ENCODE measurements at places on chromosomes 6 and 20.
A peak's percentile ranks its signal among the peaks of the same experiment; 100 is the strongest.

DNA sequence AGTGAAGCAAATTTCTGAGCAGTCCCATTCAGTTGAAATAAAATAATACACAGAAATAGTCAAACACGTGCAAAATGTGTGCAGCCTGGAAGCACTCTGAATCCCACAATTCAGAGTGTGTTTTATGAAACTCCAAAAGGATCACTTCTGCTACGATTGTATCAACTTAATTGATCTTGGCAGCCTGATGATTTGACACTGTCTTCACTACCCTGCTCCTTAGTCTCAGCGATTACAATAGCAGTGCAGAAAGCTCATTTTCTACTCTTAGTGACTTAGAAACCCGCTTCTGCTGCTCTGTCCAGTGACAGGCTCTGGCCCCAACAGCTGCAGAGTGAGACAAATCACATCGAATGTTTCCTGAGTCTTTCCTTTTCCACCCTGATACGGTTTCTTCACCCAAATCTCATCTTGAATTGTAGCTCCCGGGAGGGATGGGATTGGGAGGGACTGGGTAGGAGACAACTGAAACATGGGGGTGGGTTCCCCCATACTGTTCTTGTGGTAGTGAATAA lies 16.2 kb upstream of the EMILIN3 start:
- DNase-seq: no peak

DNA sequence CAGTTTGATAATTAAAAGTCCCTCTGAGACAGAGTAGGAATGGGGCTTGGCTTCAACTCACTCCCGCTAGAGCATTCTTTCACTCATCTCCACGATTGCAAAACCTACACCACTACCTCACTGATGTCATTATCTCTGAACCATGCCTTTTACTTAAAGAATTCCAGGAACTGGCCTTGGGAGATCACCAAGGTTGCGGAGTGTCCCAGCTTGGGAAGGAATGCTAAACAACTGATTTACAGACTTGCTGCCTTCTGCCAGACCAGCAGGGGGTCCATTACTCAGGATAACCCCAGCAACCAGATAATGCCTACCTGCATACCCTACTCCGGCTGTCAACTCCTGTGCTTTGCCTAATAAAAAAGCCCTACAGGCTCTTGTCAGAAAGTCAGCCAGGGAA lies 102.2 kb upstream of the RALGAPA2 start:
- no peak for DNase-seq

GRCh38 chr6:54860739-54861138 lies 14.2 kb downstream of the FAM83B start:
- peak; percentile 89 for DNase-seq

- peak; percentile 100 for DNase-seq
Measured at GRCh38 chr6:136014454-136015437, 163.2 kb downstream of the PDE7B start.

GRCh38 chr20:34983089-34983820 lies 27.6 kb downstream of the MYH7B start:
- DNase-seq: no peak

DNA sequence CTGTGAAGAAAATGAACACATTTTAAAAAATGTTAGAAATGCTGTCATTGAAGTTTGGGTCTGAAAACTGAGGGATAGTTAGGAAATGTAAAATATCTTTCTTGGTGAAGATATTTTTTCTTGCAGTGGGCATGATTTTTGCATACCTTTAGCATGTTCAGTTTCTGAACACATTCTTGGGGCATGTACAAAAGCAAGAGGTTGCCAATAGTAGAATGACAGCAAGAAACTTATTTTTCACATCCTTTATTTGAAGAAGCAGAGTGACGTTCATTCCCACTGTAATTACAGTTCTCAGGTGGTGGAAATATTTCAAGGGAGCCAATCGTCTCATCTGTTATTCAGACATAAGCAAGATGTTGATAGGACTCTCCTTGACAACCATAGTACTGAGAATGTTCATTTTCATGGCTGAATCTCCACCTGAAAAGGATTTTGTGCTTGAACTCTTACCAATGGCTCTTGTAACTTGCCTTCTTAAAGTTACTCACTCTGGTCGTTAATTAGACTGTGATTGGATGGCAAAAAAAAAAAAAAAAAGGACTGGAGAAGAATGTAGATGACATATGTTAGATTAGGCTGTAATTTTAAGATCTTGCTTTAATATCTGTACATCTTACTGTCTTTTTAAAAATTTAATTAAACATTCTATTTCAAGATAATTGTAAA lies 74.4 kb downstream of the DOK5 start:
- peak; percentile 12 for DNase-seq

GRCh38 chr6:47592131-47592840 lies 106.1 kb upstream of the ADGRF4 start:
- no peak for DNase-seq

GRCh38 chr6:13268913-13269518 lies 59.3 kb downstream of the TBC1D7 start:
- peak; percentile 87 for DNase-seq

- DNase-seq: no peak
Measured at GRCh38 chr6:152896923-152897322, 85.9 kb downstream of the FBXO5 start.

- no peak for DNase-seq
Measured at GRCh38 chr6:33521489-33522091, 58.5 kb downstream of the BAK1 start.

Data from choroid plexus epithelial cell (primary cell).